Ureter (tissue), 1 donor: ENCODE measurements at places on chromosomes 7 and 10. TPM values are rescaled to one million over a fixed set of nuclear protein-coding genes. Genes with fewer than 3 reads are reported as not detected.

The MPP7 gene
- total RNA-seq, result 35.8 TPM

The ZKSCAN5 gene
- total RNA-seq, result 9.4 TPM

The RBM28 gene
- 48.8 TPM for total RNA-seq

The TUBGCP2 gene
- 51.9 TPM for total RNA-seq

DNA sequence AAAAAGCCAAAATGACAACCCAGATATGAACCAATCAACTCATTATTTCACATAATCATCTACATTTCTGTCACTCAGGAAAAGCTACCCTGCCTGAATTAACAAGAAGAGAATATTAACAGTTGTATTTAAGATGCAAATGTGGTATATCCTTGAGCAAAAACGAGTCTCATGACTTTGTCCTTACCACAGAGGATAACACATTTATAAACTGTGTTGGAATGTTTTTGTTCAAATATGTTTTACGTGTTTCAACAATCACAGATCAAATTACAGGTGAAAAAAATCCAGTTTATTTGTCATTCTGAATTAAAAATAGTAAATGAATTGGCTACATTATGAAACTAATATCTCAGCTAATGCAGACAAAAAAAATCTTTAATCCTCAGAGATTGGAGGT lies 34.6 kb downstream of the CHCHD3 start:
- no peak for DNase-seq

GRCh38 chr10:129654461-129654860 lies 187.4 kb downstream of the MGMT start:
- DNase-seq, result no peak

- DNase-seq, result no peak
These were observed 322.9 kb downstream of the PTEN start for GRCh38 chr10:88186335-88186734.

DNA sequence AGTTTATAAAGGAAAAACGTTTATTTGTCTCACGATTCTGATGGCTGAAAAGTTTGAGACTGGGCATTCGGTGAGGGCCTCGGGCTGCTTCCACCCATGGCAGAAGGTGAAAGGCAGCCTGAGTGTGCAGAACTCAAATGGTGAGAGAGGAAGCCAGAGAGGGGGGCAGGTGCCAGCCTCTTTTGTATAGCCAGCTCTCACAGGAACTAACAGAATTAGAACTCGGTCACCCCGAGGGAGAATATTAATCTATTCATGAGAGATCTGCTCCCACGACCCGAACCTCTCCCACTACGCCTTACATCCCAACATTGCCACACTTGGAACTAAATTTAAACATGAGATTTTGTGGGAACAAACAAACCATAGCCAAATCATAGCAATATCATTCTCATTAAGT lies 112.6 kb downstream of the ZPBP start:
- no peak for DNase-seq

- DNase-seq, result no peak
These were observed 31.8 kb downstream of the LSMEM1 start for GRCh38 chr7:112512451-112513210.

DNA sequence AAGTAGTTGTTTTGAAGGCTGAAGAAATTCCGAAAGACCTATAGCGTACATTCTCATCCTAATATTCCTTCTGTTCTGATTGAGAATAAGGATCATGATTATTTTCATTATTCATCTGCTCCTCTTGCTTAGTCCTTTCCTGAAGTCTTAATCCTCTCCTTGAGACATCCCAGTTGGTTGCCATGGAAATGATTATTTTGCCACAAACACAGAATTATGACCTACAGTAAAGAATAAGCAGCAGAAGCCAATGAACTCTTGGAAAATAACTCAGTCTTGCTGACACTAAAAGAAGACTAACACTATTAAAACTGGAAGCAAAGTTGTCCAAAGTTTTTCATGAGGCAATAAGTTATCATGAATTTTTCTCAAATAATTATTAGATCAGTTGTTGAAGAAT lies 47.8 kb upstream of the JAZF1 start:
- no peak for DNase-seq

DNA sequence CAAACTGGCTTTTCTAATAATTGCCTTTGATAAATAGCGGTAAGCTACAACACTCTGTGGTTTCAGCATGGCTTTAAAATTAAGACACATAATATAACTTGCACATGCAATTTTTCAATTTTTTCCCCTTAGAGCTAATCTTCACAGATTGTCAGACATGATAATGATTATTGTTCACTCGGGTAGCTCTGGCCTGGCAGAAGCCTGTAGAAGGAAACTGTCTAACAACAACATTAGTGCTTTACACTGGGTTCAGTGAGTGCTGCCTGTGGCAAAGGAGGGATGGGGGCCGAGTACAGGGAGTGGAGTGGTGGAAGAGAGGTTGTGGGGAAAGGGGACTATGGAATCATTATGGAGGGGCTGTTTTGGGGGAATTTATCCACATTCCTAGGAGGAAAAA lies 67.2 kb upstream of the AUTS2 start:
- no peak for DNase-seq

GRCh38 chr7:112596981-112597380 lies 116.2 kb downstream of the LSMEM1 start:
- DNase-seq, result no peak

DNA sequence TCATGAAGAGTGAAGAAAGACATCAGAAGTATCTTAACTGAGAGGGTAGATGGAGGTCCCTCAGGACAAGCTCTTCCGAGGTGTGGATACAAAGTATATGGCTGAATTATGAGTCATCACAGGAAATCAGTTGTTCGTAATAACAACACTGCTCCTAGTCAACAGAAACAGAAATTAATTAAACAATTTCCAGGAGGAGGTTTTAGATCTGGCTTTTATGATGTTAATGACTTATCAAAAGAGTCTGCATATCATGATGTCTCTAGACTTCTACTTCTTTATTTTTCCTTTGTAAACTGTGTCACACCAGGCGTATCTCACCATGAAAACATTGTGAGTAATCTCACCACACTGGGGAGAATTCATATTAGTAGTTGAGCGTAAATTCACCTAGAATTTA lies 31.2 kb downstream of the OSBPL3 start:
- no peak for DNase-seq

GRCh38 chr10:18179891-18180290 lies 39.7 kb downstream of the CACNB2 start:
- peak; percentile 51 for DNase-seq

DNA sequence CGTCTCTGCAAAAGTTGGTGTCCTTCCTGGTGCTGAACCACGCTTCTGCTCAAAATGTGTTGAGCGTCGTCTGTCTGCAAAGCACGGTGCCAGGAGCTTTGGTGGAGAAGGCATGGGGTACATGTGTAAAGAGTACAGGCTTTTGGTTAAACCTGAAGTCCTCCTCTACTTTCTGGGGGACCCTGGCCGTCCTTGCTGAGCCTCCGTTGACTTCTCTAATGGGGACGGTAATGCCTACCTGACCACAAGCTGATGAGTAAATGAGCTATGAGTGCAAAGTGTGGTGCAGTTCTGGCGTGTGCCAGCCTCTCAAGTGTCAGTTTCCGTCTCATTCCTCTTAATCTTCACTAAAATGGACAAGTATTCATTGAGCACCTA lies 527 bp upstream of the HERPUD2 start:
- no peak for DNase-seq

DNA sequence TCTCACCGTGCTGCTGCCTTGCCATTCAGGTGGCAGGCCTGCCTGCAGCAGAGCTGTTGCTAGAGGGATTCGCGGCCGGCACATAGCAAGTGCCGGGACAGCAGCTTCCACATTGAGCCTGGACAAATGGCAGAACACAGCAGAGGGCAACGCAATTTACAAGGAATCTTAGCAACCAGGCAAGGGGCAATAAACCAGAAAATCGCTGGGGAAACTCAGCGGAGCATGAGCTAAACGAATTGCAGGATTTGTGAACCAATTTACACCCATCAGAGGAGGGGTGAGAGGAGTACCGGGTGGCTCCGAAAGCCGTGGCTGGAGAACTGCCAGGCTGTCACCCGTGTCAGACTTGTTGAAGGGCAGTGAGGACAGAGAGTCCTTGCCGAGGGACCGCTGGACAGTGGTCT lies 58.6 kb upstream of the LOXL4 start:
- no peak for DNase-seq

DNA sequence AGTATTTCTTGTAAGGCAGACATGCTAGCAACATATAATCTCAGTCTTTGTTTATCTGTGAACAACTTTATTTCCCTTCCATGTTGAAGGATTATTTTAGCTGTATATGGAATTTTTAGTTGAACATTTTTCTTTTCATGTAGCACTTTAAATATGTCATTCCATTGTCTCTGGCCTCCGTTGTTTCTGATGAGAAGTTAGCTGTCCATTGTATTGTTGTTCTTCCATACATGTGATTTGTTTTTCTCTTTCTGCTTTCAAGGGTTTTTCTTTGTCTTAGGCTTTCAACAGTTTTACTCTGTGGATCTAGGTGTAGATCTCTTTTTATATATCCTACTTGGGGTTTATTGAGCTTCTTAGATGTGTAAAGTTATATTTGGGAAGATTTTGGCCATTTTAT lies 66.3 kb upstream of the COMTD1 start:
- DNase-seq, result no peak

DNA sequence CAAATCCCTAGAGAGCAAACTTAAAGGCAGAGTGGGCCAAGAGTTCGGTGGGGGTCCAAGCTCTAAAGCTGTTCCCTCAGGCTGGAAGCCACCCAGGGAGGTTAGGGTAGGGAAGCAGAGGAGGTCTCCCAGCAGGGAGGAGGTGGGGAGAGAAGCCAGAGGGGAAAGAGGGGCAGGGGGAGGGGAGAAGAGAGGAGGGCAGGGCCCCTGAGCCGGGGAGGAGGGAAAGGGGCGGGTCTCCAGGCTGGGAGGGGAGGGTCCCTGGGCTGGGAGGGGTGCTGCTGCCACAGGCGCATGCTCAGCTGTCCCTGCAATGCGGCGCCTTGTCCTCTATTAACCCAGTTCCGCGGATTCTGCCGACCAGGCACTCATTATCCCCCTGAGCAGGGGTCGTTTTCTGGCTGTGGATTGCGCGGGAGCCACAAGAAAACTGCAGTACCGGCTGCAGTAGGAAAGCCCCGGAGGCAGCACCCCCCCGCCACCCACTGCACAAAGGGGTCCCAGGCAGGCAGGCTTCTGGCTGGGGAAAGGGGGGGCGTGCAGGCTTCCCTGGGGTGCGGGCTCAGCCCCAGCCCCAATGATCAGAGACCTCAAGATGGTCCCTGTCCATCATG lies 49.3 kb downstream of the CAMK2B start:
- no peak for DNase-seq
